ENCODE measurements at places on chromosomes 2 and 18.

- DNase-seq = no peak
Measured at GRCh38 chr2:238506371-238507068, 79.8 kb downstream of the ASB1 start.

DNA sequence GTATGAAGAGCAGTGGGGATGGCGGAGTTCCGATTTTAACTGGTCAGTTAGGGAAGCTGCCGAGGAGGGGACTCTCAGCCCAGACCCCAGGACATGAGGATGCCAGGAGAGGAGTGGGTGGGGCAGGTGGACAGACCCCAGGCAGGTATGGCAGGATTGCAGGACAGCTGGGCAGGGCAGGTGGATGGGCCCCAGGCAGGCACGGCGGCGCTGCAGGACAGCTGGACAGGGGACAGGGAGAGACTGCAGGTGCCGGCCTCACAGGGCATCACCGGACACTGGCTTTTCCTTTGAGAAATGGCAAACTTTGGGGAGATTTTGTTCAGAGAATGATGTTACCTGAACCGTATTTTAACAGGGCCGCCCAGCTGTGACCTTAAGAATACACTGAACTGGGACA lies 127.7 kb downstream of the SNTG2 start:
- no peak for DNase-seq

DNA sequence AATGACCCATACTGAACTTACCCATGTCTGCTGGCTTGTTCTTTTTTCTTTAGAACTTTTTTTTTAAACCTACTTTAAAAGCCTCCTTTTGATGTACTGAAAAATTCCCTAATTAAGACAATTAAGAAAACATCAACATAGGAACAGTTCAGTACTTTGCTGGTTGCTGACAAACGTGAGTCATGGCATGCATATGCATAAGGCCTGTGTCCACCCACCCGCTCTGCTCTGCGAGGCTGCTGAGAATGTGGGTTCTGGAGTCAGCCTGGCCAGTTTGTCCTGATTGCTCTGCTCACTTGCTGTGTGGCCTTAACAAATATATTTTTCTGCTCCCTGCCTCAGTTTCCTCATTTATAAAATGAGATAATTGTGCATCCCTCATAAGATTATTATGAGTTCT lies 27.3 kb downstream of the LAMA3 start:
- DNase-seq = no peak

DNA sequence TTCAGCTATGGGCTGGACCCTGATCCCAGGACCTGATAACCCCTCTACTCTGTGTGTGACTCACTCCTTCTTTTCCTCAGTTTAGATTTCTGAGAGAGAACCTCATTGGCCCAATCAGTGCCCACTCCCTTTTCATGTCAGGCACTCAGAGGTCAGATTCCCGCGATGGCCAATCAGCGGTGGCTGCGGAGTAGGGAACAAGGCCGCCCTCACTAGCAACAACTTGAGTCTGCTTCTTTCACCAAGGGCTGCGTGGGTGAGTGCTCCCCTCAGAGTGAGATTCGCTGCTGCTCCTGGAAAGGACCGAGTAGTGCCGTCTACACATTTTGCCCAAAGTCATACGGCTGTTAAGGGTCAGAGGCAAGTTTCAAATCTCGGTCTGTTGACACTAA lies 34.7 kb downstream of the NPPC start:
- DNase-seq = no peak

- no peak for DNase-seq
Measured at GRCh38 chr2:121293450-121294325, 8.7 kb upstream of the TFCP2L1 start.

DNA sequence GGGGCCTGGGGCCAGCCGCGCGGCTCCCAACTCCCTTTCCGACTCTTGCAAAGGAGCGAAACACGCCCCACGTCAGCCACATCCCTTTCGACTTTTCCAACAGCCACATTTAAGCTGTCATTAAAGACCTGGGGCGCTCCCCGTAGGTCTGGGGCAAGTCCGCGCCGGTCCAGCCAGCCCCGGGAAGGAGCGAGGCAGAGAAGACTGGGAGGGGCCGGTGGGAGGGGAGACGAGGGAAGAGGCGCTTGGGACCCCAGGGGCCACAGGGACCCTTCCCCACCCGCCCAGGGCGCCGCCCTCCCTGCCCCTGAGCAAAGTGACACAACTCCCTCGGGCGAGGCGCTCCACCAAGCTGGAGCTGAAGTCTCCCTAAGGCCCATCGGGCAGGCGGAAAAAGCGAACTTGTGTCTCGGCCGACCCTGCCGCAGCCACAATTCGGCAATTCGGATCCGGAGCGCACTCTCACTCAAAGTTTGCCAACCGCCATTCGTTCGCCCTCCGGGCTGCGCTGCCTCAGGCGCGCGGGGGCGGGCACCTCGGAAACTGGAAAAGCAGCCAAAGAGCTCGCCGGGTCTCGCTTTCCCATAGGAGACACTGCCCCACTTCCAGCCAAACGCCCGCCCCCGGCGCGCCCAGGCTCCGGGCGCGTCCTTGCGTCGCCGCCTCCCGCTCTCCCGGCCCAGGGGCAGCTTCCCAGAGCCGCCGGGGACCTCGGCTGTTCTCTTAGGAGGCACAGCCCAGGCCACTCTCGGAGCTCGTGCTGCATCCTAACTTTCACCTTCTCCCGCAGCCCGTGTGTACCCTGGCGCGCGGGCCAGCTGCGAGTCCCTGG lies 1.1 kb upstream of the KCTD1 start:
- DNase-seq = peak; percentile 4

GRCh38 chr2:7225848-7226247 lies 308.6 kb downstream of the RNF144A start:
- DNase-seq = no peak

GRCh38 chr2:135821190-135821589 lies 15.8 kb downstream of the LCT start:
- DNase-seq = no peak

- DNase-seq = no peak
Measured at GRCh38 chr2:45072064-45072861, 63.0 kb upstream of the SIX2 start.

GRCh38 chr2:195659114-195659513 lies 2.1 kb downstream of the SLC39A10 start:
- DNase-seq = no peak

- peak; percentile 21 for DNase-seq
Measured at GRCh38 chr2:26018184-26019055, 15.5 kb upstream of the RAB10 start.

DNA sequence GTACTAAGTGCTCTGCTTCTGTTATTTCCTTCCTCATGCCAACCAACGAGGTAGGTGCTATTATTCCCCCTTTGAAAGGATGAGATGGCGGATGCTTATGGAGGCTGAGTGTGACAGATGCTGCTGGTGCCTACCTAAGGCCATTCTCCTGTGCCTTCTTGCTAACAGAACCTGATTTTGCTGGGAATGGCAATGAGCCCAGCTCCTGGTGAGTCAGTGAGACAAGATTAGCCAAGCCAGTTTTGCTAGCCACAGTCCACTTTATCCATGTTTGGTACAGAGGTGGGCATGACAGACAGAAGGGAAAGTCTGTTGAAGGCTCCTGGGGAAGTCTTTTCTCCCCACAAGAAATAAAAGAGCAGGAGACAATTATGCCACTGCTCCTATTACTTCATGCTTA lies 43.7 kb upstream of the TMEM163 start:
- no peak for DNase-seq

All from CD4-positive, alpha-beta T cell treated with Interleukin-17A for 4 hours (primary cell).